ENCODE measurements at places on chromosomes 12 and 14. TPM values are rescaled to one million over a fixed set of nuclear protein-coding genes. Genes with fewer than 3 reads are reported as not detected.

The SLC8A3 gene
- total RNA-seq: not detected

The TSPAN11 gene
- total RNA-seq: not detected

DNA sequence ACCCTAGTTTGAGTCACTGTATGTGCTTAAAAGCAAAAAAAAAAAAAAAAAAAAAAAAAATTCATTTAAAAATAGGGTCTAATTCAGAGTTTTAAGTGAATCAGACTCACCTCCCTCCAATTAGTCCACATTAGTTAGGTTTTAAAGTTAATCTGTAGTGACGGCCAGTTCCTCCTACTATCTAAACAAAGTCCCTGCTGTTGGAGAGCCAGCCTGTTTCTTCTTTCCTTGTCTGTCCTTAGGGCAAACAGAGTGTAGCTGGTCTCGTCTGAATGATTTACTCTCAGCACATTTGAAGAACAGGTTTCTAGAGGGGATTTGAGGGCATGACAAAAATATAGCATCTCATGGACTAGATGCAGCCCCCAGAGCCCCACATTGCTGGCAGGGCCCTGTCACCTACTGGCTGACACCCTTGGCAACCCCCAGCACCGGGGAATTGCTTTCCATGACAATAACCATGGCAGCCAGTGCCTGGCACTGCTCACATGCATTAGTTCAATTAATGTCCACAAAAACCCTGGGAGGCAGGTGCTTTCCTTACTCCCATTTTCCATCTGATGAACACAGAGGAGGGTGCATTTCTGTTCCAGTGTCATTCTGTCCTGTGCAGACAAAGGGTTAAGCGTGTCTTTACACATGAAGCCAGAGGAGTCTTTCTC is 138.3 kb downstream of the PLXNC1 start:
- H3K27ac ChIP-seq: no peak overlapping the region
- H3K36me3 ChIP-seq: peaks cover 18% of the 10 kb centered on the region
- H3K27me3 ChIP-seq: no peaks in the 10 kb centered on the region
- no peak overlapping the region for H3K4me3 ChIP-seq
- no peak for DNase-seq

DNA sequence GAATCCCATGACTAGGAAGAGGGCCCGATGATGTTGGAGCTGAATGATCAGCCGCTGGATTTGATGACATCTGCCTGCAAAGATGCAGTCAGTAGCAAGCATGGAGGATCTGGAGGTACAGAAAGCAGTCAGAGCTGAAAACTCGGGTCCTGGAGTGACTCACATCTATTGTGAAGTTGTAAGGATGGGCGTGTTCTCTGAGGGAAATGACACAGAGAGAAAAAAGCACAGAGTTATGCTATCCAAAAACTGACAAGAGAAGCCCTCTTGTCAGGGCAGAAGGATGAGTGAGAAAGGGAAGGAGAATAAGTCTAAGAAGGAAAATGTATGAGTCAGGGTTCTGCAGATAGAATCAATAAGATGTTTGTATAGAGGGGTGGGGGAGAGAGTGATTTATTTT is 380.4 kb upstream of the CCDC196 start:
- H3K27ac ChIP-seq: no peak overlapping the region
- H3K4me3 ChIP-seq: no peak overlapping the region
- no peaks in the 10 kb centered on the region for H3K36me3 ChIP-seq
- peaks cover 10% of the 10 kb centered on the region for H3K27me3 ChIP-seq

DNA sequence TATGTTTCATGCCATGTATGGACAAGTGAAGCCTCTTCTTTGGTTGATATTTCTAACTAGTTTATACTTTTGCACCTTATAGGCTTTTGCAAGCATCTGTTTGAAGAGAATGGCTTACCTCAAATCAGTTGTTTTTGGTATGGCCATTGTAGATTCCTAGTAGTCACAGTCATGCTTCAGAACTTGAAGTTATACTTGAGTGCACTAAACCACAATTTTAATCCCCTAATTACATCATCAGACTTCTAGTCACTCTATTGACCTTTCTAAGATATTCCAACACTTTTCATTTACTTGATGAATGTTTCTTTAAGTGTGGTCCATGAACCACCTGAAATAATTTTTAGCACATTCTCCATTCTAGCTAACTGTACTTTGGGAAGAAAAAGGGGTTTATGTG is 18.6 kb upstream of the KLRB1 start:
- H3K27ac ChIP-seq: no peak overlapping the region
- H3K36me3 ChIP-seq: no peaks in the 10 kb centered on the region
- H3K4me3 ChIP-seq: no peak overlapping the region
- no peaks in the 10 kb centered on the region for H3K4me1 ChIP-seq
- no peaks in the 10 kb centered on the region for H3K27me3 ChIP-seq

DNA sequence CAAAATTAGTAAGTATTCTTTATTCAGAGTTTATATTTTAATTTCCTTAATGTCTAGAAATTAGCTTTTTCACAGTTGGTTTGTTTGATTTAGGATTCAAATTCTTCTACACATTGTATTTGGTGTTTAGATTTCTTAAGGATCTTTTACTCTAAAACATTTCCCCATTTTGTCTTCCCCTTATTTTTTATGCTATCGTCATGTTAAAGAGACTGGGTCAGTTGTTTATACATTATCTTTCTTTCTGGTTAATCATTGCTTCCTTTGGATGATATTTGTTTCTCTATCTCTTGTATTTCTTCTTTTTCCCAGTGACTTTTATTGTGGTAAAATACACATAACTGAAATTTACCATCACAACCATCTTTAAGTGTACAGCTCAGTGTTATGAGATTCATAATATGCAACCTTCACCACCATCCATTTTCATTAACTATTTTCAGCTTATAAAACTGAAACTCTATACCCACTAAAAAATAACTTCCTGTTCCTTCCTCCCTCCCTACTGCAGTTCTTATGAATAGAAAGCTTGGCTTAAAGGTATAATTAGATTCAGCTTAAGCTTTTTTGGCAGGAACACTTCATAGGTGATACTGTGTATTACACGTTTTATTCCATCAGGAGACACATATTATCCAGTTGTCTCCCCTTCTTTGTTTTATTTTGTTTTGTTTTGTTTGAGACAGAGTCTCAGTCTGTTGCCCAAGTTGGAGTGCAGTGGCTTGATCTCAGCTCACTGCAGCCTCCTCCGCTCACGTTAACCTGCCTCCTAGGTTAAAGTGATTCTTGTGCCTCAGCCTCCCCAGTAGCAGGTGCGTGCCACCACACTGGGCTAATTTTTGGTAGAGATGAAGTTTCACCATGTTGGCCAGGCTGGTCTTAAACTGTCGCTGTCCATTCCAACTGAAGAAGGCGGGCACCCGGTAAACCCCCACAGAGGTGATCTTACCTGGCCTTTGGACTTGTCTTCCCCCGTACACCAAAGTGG is 45.0 kb downstream of the NOPCHAP1 start:
- H3K36me3 ChIP-seq: no peaks in the 10 kb centered on the region
- H3K4me1 ChIP-seq: no peaks in the 10 kb centered on the region
- no peaks in the 10 kb centered on the region for H3K27me3 ChIP-seq
- H3K27ac ChIP-seq: no peak overlapping the region
- H3K4me3 ChIP-seq: no peak overlapping the region

DNA sequence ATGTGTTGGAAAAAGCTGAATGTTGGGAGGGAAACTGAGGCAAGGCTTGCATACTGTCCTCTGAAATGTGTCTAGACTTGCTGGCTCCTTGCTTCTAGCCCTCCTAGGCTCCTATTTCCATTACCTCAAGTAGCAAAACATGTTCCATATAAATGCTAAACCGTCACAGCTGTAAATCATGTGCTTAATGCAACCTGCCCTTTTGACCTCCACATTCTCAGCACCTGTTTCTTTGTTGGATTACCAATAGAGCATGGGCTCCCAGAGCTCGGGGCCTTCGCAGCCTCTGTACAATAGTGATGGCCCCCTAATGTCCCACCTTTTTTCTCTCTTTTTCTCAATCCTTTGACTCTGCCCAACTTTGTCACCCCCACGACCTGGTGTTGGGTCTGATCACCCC is 23.3 kb downstream of the RERGL start:
- no peaks in the 10 kb centered on the region for H3K4me1 ChIP-seq
- H3K27ac ChIP-seq: no peak overlapping the region
- no peak for DNase-seq
- H3K36me3 ChIP-seq: no peaks in the 10 kb centered on the region
- no peaks in the 10 kb centered on the region for H3K27me3 ChIP-seq

GRCh38 chr14:61033054-61033453 is 52.0 kb downstream of the SLC38A6 start:
- H3K4me3 ChIP-seq: no peak overlapping the region
- no peak overlapping the region for H3K27ac ChIP-seq
- no peaks in the 10 kb centered on the region for H3K27me3 ChIP-seq
- H3K36me3 ChIP-seq: no peaks in the 10 kb centered on the region
- no peak for DNase-seq
- no peaks in the 10 kb centered on the region for H3K4me1 ChIP-seq

- no peaks in the 10 kb centered on the region for H3K27me3 ChIP-seq
- DNase-seq: no peak
- no peak overlapping the region for H3K27ac ChIP-seq
- H3K4me1 ChIP-seq: peaks cover 3% of the 10 kb centered on the region
- no peak overlapping the region for H3K4me3 ChIP-seq
Measured at GRCh38 chr12:92080911-92081285, 64.7 kb downstream of the BTG1 start.

- H3K36me3 ChIP-seq: no peaks in the 10 kb centered on the region
- no peak for DNase-seq
- no peak overlapping the region for H3K27ac ChIP-seq
- H3K27me3 ChIP-seq: no peaks in the 10 kb centered on the region
- H3K4me1 ChIP-seq: no peaks in the 10 kb centered on the region
Measured at GRCh38 chr12:65858831-65859230, 34.5 kb downstream of the HMGA2 start.

DNA sequence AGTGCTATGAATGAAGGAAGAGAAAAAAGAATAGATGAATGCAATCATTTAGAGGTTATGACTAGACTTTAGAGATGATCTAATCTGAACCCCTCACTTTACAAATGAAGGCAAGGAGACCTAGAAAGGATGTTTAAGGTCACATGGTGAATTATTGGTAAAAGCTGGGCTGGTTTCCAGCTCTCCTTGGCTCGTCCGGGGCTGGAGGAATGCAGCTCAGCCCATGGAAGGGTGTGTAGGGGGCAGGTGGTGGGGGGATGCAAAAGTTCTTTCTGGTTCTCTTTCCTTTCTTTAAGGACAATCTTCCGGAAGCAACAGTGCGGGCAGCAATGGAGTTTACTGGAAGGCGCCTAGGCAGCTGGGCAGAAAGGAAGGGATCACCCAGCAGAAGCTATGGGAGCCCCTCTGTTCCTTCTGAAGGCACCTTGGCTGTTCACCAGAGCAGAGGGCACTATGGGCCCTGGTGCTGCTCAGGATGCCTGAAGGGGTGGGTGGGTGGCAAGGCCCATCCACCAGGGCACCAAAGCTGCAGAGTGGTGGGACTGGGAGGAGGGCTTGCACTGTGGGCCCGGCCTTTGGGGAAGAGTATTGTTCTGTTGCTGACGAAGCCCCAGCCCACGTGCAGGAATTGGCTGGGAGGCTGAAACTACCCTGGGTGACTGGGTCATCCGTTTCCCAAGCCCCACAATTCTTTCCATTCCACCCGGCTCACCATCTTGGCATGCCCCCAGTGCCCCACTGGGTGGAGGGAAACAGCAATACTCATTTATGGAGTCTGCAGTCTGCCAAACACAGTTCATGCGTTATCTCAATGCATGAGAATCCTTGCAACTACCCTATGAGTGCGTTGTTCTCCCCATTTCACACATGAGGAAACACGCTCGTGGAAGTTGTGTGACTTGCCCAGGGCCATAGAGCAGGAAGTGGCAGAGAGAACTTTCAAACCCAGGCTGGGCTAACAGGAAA is 78.2 kb downstream of the IRF2BPL start:
- DNase-seq: no peak
- H3K36me3 ChIP-seq: no peaks in the 10 kb centered on the region
- H3K4me1 ChIP-seq: peaks cover 50% of the 10 kb centered on the region
- no peak overlapping the region for H3K4me3 ChIP-seq
- H3K27me3 ChIP-seq: no peaks in the 10 kb centered on the region
- no peak overlapping the region for H3K27ac ChIP-seq

GRCh38 chr12:93783832-93784231 is 106.7 kb downstream of the CRADD start:
- DNase-seq: no peak
- no peaks in the 10 kb centered on the region for H3K27me3 ChIP-seq
- H3K36me3 ChIP-seq: no peaks in the 10 kb centered on the region
- H3K4me1 ChIP-seq: peaks cover 15% of the 10 kb centered on the region

DNA sequence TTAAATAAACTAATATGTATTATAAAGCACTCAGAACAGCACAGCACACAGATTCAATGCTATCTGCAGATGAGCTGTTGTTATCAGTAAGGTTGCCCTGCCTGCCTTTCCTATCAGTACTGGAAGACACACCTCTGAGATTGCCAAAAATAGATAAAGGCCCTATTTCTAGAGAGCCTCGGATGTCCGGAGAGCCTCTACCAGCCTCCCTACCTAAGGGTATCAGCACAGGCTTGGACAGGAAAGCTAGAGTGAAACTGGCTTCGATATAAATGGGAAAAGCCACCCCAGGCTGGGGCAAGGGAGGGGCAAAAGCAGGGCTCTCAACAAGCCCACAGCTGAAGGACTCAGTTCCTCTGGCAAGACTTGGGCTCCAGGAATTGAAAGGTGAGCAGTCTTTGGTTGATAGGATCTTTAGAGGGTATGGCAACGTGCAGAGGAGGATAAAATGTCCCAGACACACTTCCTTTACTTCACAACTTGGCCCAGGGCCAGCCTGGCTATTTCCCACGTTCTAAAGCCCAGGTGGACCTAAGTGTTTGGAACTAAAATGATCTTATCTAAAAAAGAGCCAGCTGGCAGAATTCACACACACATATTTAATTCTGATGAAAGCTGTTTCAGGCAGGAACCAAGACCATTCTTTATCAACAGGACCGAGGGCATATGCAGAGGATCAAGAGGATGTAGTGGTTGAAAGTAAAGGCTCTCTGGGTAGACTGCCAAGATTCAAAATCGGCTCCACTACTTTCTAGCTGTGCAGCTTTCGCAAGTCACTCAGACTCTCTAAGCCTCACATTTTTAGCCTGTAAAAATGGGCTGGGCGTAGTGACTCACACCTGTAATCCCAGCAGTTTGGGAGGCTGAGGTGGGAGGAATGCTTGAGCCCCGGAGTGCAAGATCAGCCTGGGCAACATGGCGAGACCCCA is 37.8 kb upstream of the ITPR2 start:
- H3K4me3 ChIP-seq: no peak overlapping the region
- no peak overlapping the region for H3K27ac ChIP-seq
- peaks cover 7% of the 10 kb centered on the region for H3K27me3 ChIP-seq
- no peaks in the 10 kb centered on the region for H3K36me3 ChIP-seq
- H3K4me1 ChIP-seq: peaks cover 7% of the 10 kb centered on the region

- H3K36me3 ChIP-seq: no peaks in the 10 kb centered on the region
- peaks cover 2% of the 10 kb centered on the region for H3K4me1 ChIP-seq
- no peak overlapping the region for H3K27ac ChIP-seq
- no peak for DNase-seq
Measured at GRCh38 chr14:91454580-91454979, 37.0 kb upstream of the CCDC88C start.

DNA sequence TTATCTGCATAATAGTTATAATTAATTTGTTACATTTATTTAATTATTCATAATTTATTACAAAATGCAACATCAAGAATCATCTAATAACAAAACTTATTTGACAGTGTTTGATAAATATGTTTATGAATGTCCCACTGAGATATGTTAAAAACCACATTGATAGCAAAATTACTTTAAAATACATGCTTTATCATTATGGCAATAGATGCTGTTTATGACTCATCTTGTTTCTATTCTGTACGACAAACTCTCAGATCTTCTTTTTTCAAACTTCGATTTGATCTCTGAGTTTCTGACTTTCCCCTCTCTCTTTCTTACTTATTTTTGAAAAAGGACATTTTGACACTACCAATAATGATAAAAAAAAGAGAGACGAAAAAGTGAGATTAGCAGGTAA is 56.8 kb upstream of the LRRK2 start:
- no peak overlapping the region for H3K4me3 ChIP-seq
- H3K27ac ChIP-seq: no peak overlapping the region
- H3K36me3 ChIP-seq: no peaks in the 10 kb centered on the region
- DNase-seq: no peak
